HuH-7 (cell line): ENCODE measurements at places on chromosomes 2 and 18.

GRCh38 chr2:228257379-228257778 lies 75.9 kb upstream of the SPHKAP start:
- no peak for DNase-seq

DNA sequence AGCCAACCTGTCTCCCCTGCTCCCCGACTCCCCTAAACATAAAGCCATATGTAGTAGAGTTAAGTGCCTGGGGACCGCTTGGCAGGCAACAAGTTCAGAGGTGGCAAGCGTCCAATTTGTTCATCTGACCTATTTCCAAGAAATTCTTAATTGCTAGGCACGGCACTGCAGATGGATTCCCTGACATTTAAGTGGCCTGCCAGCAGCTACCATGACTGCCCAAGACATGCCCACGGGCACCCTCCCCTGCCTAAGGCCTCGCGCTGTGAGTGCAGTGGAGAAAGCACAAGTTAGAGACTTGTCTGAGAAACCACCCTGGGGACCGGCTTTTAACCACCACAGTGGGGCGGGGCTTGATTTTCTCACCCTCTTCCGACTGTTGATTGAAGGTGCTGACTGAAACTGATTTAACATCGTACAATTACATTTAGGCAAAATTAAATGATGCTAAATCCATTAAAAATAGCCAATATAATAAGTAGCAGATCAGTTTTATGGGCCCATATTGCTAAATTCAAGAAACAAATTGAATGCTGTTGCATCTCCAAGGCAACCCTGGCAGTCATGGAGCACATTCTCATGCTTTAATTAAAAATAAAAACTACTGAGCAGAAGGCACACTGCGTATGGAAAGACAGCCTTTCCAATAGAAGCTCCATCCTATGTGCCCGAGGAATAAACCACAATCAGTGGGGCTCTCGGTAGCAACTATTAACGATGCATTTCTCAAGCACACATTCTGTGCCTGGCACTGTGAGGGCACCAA lies 163.6 kb upstream of the ACAA2 start:
- DNase-seq, result no peak

DNA sequence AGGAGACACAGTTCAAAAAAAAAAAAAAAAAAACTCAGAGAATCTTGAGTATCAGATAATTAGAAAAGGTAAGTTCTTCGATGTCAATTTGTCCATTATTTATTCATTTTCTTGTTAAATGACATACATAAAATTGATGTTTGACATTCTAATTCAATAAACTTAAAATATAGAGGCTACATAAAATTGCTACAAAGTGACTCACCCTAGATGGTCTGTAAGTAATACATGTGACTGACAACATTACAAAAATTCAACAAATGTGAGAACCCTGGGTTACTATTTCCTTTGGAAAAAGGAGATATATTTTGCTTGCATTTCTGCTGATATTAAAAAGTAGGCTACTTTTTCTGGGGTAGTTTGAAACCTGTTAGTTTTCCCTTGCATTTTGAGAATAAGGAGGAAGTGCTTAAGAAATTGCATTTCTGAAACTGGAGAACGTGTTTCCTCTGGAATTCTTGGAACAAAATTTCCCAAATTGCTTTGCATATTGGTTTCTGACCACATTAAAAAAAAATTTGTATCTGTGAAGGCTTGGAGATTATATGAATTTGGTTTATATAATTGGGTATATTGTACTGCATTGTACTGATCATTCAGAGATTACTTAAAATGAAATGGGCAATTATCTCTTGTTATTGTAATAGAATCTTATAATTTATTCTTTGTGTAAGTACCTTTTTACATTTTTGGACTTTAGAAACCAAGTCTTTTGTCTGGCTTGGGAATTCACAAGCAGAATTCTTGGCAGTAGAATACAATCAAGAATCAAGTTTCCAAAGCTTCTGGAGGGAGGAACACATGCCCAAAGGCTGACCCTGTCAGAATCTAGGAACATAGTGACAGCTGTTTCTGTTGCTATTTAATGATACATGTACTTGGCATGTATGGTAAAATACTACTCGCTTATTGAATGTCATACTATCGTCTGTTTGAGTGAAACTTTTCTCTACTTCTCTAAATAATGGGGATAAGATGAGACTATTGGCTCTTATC lies 106.1 kb downstream of the DSEL start:
- DNase-seq, result no peak

DNA sequence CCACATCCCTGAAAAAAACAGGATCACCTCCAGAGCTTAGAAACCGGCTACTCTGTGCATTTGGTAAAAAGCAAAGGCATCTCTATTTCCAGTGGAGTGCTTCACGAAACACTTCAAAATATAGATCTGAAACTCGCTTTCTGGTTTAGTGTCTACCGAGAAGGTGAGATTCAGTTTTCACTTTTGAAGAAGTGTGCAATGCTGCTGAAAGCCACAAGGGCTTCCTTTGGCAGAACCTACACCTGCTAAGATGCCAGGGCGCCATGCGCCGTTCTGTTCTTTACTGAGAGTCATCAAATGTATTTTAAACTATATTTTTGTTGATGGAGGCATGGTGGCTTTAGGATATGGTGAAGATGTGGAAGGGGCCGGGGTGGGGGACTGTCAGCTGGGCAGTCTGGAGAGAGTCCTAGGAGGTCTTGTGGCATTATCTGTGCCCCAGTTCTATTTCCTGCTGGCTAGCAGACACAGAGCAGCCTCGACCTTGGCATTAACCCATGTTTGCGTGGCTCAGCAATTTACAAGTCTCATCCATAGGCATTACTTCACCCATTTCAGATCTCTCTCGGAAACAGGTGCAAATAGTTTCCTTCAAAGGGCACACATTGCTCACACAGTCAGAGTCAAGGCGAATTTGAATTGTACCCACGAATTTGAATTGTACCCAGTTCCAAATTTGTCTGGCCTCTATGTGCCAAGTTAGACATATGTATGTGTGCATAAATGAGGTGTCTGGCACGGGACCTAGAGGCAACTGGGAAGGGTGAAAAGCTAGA lies 46.7 kb upstream of the KCNF1 start:
- no peak for DNase-seq

GRCh38 chr2:70861777-70862625 lies 26.4 kb upstream of the CD207 start:
- peak; percentile 77 for DNase-seq

- no peak for DNase-seq
These were observed 156.3 kb downstream of the CABLES1 start for GRCh38 chr18:23291456-23292205.

DNA sequence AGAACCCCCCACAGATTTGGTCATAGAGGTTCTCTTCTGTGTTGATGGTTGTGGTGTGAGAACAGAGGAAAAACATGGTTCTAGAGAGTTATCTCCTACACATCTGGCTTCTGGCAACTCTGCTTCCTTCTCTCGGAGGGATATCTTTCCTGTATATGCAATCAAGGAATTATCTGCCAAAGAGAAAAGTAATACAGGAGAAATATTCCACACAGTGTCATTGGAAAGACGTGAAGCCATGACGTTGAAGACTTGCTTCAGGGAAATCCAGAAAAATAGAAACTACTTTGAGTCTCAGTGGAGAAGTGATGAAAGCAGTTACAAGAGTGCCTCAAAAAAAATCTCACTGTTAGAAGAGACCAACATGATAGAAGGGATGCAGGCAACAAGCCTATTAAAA lies 78.5 kb downstream of the RAB31 start:
- no peak for DNase-seq

- peak; percentile 77 for DNase-seq
These were observed 81.5 kb upstream of the PPM1B start for GRCh38 chr2:44087036-44087713.

- DNase-seq, result no peak
These were observed 29.2 kb downstream of the MROH2A start for GRCh38 chr2:233807215-233807865.

GRCh38 chr2:38650717-38651116 lies 15.2 kb upstream of the GALM start:
- no peak for DNase-seq

- no peak for DNase-seq
These were observed 35.5 kb downstream of the RTP5 start for GRCh38 chr2:241904791-241905710.

DNA sequence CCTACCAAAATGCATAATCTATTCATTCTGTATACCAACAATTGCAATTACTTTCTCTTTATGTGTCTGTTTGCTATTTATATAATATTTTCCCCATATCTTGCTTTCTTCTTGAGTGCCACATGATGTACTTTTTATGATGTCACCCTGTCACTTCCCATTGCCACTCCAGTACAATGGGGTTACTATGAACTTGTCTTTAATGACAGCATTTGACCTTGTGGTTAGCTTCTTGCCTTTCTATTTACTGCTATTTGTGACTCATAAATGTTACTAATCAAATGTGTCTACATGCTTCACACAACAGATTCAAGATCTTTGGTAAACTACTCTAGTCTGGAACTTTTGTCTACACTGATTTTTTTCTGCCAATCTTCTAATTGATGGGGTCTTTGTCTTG lies 486.3 kb downstream of the NR4A2 start:
- DNase-seq, result no peak

DNA sequence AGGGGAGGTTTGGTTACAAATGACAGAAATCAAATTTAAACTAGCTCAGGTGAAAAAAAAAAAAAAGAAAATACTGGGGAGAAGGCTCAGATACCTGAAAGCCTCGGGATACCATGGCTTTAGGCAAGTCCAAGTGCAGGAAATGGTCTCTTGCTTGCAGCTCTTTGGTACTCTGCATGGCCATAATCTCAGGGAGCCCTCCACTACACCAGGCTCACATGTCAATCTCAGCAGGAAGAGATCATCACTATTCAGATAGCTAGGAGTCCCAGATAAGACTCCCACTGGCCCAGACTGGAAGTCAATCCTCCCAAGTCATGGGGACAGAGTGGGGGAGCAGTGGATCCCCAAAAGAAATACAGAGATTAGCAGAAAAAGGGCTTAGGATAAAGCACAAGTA lies 64.8 kb upstream of the RALBP1 start:
- no peak for DNase-seq

GRCh38 chr18:80232710-80233109 lies 14.6 kb downstream of the PARD6G start:
- DNase-seq, result no peak

DNA sequence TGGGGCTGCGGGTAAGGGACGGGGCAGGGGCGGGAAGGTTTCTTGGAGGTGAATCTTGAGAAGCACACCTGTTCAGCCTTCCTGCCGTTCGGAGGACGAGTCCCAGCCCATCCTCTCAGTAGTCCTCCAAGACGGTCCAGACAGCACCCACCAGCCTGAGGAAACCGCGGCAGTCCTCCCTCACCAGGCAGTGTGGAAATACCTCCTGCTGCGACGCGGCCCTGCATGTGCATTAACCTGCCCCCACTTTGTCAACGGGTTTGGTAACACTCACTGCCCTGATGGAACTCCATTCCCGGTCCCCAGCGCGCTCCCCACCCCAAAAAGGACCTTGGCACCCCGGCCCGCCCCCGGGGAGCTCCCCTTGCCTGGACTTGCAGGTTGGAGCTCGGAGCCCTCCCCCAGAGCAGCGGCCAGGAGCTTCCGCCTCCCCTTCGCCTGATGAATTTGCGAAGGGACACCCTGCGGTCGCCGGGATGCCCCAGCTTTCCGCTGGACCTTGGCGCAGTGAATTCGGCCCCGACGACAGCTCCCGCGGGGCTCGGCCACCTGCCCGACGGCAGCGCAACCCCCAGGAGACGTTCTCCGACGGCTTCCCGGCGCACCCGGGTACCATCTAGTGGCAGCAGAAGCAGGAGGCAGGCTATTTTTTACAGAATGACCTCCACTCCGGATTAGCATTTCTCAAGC lies 31.5 kb downstream of the ACVR1C start:
- peak; percentile 59 for DNase-seq

DNA sequence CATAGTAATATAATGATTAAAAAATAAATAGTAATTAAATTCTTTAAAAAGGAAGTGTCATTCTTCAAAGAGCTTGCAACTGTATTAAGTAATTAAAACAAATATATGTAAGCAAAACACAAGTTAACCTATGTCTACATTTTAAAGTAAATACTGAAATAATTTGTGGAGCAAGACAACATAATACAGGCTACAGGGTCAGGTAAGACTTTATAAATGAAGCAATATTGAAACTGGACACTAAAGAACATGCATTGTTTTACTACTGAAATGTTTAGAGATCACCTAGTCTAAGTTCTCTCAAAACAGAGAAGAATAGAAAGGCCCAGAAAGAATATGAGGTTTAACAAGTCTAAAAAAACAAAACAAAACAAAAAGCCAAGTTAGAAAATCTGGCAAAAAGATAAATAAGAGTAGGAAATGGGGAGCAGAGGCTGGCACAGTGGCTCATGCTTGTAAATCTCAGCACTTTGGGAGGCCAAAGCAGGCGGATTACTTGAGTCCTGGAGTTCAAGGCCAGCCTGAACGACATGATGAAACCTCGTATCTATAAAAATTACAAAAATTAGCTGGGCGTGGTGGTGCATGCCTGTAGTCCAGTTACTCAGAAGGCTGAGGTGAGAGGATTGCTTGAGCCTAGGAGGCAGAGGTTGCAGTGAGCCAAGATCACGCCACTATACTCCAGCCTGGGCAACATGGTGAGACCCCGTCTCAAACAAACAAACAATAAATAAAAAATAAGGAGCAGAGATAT lies 34.4 kb downstream of the VPS54 start:
- no peak for DNase-seq

GRCh38 chr2:191486584-191487320 lies 191.2 kb upstream of the NABP1 start:
- no peak for DNase-seq

GRCh38 chr18:2967357-2967756 lies 45.6 kb downstream of the LPIN2 start:
- DNase-seq, result no peak

- no peak for DNase-seq
These were observed 95.6 kb downstream of the CYP26B1 start for GRCh38 chr2:72051971-72052505.
